NCI-H2081 treated with DMSO at 0.1 percent for 48 hours (cell line): ENCODE measurements at places on chromosomes 1 and 21.

- DNase-seq = no peak
These were observed 4.4 kb upstream of the PIK3C2B start for GRCh38 chr1:204498981-204499380.

GRCh38 chr1:227320476-227320875 lies 2.2 kb upstream of the CDC42BPA start:
- DNase-seq = no peak

DNA sequence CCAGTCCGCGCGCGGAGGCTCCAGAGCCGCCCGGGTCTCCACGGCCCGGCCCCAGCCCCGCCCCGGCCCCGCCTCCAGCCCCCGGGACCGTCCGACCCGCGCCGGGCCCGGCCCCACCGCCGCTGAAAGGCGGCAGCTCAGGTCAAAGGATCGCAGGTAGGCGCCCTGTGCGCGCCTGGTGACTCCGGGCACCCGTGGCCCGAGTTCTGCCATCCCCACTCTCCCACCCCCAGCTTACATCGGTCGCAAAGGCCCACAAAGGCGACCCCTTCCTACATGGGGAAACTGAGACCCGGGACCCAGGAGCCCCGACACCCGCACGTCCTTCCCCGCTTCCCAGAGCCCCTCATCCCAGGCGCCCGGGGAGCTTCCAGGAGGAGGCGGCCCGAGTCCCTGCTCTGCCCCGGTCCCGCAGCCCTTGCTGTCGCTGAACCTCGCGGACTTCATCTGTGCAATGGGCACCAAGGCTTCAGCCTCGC lies at the start of gene TMEM200B:
Gene TMEM200B (minus strand): TSS at position 17 of the 479 bp plus-strand sequence. CDS start 2,075 bp downstream, outside the sequence.
- no peak for DNase-seq

GRCh38 chr1:107787299-107787698 lies 177.7 kb downstream of the VAV3 start:
- no peak for DNase-seq

DNA sequence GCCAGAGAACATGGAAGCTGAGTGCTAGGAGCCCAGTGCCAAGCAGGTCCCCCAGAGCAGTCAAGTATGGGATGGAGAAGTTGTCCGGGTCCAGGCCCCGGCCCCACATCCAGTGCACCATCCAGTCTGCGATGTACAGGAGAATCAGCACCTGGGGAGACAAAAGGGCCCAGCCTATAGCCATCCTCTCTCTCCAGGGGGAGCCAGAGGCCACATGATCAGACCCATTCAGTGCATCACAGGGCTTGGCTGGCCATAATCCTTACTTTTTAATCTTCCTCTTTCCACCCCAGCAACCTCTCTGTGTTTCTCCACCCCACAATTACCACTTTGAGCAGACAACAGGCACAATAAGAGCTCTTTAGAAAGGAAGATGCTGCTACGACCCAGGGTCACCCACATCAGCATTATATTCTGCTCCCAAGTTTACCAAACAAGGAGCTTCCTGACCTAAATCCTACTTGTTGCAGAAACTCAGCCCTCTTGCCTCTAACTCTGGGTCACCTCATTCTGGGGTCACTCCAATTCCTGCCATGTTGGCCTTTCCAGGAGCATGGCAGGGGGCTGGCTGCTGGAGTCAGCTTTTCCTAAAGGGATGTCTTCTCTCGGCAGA lies 16.4 kb upstream of the RAB29 start:
- no peak for DNase-seq

GRCh38 chr1:54610601-54611580 lies 12.4 kb downstream of the FAM151A start:
- DNase-seq = no peak

DNA sequence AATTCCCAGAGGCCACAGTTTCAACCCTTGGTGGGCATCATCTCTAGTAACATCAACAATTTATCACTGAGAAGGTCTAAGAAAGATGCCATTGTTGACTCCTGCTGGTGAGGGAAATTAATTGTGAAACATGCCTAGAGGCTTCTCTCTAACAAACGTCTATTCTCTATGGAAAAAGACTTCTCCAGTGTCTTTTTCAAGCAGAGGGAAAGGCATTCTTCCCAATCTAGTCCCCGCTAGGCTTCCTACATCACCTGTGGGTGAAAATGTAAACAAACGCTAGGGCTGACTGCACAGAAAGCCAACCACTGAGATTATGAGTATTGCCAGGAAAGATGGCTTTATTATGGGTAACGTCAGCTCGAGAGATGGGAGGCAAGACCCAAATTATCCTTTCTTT lies 677.4 kb downstream of the NCAM2 start:
- DNase-seq = no peak

DNA sequence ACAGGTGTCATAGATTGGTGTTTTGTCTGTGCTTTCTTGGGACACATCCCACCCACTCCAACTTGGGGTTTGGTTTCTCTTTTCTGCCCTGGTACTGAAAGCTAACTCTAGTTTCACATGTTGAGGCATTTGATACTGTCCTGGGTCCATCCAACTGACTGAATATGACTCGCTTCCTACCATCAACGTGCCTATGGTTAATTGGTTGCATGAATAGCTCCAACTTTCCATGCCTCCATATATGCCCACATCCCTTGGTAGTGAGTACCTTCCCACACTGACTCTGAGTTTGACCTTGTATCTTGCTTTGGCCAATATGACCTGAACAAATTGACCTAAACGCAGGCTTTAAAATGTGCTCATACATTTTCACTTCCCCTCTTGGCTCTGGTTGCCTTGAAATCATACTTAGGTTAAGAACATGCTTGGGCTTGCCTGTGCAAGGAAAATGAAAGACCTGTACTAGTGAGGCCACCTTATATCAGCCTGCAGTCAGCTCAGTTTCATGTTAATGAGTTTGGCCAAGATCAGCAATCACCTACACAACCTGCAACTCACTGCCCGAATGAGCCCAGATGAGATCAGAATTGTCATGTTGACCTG lies 81.0 kb upstream of the KCNK2 start:
- no peak for DNase-seq

DNA sequence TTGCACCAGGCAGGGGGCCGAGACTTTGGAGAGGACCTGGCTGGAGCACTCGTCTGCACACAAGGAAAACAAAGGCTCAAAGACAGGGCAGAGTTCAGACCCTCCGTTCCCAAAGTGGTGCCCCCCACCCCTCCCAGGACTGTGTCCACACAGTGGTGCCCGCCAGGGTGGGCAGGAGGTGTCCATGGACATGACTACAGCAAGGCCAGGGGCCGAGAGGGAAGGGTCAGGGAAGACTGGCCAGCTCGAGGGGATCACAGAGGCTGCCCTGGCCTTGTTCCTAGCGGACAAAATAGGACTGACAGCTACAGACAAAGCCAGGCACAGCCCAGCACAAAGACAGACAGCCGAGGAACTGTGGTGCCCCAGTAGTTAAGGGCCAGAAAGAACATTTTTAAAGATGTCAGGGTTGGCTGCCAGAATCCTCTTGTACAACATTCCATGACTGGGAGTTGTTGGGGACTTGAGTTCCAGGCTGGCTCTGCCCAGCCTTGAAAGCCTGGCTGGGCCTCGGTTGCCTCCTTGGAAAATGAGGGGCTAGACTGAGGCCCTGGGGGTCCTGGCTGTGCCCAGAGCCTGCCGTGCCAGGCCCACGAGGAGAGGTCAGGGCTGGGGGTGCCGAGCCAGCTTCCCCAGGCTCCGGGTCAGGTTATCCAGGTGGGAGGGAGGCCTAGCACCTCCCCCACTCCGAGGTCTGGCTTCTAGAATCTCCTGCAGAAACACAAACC lies 63.7 kb downstream of the SLX9 start:
- no peak for DNase-seq

DNA sequence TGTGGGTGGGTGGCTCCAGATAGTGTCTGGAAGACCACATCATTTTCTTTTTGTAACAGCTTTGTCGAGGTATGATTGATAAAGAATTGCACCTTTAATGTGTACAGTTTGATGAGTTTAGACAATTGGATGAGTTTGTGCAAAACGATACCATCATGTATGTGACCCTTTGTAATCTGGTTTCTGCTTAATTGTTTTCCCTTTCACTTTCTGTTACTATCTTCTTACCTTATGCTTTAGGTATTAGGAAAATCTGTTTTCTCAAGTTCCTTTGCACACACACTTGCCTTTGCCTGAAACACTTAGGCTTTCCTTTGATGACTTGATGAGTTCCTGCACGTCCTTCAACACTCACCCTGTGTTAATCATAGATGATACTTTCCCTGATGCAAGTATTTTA lies 6.8 kb downstream of the OR10Z1 start:
- no peak for DNase-seq

- no peak for DNase-seq
These were observed 247.7 kb downstream of the PRDM2 start for GRCh38 chr1:13947658-13948057.
